ENCODE measurements at places on chromosomes 12 and 14. TPM values are rescaled to one million over a fixed set of nuclear protein-coding genes. Genes with fewer than 3 reads are reported as not detected.

The PPHLN1 gene
- 56.1 TPM for total RNA-seq

The EIF2S3B gene
- 0.98 TPM for total RNA-seq

The CLEC2A gene
- 0.25 TPM for total RNA-seq

The PPFIA2 gene
- total RNA-seq = 150 TPM

The TPPP2 gene
- not detected for total RNA-seq

The PMEL gene
- 0.49 TPM for total RNA-seq

The GPRC5A gene
- total RNA-seq = 0.25 TPM

The RHOJ gene
- 5.9 TPM for total RNA-seq

The APOLD1 gene
- 31.2 TPM for total RNA-seq

The NANOG gene
- total RNA-seq = not detected

The RPS6KL1 gene
- 18.4 TPM for total RNA-seq
